ENCODE measurements at places on chromosomes 13 and 19.

DNA sequence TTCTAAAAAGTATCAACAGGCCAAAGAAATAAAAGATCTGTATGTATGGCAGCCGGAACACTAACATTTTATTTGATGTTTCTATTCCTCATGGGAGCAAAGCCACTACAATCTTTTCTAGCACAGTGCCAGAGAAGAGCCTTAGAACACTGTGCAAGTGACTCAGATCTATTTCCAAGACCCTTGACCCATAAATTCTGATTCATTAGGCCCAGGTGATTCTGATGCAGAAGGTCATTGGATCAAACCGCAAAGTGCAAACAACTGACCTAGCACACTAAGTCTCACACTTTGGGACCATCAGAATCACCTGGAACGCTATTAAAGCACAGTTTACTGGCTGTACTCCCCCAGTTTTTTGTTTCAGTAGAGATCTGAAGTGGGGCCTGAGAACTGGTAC, 87.6 kb downstream of the MYCBP2 start:
- no peak for DNase-seq

DNA sequence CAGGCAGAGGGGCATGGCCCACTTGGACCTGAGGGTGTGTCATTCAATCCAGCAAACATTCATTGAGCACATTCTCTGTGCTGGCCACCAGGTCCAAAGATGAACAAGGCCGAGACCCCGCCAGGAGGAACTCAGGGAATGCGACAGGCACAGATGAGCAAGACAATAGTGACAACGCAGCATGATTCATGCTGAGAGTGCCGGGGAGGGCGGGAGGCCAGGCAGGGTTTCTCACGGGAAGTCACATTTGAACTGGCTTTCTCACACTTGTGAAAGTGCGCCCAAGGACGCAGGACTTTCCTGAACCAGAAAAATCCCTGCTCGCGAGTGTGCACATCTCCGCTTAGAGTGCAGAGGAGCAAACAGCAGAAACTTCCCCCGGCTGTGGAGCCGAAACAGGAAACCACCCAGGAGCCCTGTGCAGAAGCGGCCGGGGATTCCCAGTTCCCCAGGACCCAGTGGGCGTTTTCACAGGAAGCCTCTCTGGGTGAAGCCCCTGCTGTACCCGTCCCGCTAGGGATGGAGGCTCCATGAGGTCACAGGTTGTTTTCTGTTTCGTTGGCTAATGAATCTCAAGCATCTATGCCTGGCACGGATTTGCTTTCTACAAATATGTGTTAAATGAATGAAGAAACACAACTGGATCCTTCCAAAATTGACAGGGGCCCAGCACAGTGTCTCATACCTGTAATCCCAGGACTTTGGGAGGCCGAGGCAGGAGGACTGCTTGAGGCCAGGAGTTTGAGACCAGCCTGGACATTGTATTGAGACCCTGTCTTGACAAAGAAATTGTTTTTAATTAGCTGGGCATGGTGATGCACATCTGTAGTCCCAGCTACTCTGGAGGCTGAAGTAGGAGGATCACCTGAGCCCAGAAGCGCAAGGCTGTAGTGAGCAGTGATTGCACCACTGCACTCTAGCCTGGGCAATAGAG, 68.4 kb upstream of the TM9SF2 start:
- no peak for DNase-seq

DNA sequence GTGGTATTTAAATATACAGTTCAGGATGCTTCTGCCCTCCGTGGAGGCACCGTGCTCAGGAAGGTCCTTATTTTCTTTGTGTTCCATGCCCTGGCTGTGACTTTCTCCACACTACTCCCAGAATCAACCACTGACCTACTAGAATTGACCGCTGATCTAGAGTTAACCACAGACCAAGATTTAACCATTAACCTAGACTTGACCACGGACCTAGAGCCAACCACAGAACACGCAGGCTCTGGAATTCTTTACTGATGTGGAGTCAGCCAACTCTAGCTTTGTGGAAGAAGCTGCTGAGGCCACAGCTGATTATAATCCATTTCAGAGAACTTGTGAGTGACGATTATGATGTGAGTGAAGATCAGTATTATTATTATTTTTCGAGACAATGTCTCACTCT, 18.0 kb downstream of the GTF2F2 start:
- no peak for DNase-seq

- no peak for DNase-seq
Measured at GRCh38 chr19:49637821-49638738, 1.9 kb downstream of the RRAS start.

DNA sequence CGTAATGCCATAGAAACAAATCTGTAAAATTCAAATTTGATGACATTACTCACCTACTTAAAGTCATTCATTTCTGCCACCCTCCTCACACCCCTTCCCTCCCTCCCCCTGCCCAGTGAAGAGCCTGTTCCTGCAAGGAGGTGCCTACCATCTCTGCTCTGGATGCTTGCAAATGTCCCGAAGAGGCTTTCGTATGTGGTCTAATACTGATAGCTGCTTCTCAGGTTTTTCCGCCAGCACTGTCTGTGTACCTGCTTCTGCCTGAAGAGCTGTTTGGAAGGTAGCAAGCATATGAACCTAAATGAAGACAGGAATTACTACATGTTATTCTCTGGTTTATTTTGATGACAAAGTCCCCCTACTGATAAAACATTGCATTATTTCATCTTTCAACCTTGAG, 57.1 kb downstream of the GPALPP1 start:
- no peak for DNase-seq

- no peak for DNase-seq
Measured at GRCh38 chr13:38398711-38399493, 49.3 kb downstream of the UFM1 start.

DNA sequence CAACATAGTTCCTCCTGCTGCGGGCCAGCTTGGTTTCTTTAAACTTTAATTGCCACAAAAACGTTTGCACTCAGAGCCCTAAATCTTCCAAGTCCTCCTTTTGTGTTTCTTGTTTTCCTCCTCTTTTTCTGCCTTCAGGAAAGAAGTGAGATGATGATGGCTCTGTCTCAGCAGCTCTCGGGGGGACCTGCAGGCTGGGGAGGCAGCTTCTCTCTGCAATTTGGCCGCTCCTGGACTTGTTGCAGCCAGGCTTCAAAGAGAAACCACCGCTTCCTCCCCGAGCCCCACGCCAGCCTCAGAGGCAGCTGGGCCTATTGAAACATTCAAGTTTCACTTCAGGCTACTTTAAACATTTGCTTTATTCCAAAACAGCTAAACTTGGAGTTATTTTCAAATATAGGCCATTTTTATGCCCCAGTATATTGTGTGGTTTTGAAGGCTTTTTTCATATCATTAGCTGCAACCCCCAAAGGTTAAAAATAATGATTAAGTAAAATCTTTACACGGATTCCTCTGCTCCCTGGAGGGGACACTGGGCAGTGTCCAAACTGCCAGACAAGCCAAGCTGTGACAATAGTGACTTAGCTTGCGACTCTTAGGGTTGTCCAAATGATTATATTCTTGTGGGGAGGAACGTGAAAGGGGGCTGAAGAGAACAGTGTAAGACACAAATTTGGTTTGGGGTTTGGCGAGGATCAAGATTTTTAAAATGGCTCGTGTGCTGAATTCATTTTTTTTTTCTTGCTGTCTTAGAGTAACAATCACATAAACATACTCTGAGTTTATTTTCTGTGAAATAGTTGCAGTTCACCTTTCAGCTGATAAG, 330.8 kb downstream of the DLEU7 start:
- DNase-seq, result no peak

- DNase-seq, result peak; percentile 72
Measured at GRCh38 chr19:11137542-11138384, 17.8 kb downstream of the SPC24 start.

GRCh38 chr13:107843281-107843680, 372.1 kb downstream of the LIG4 start:
- no peak for DNase-seq

DNA sequence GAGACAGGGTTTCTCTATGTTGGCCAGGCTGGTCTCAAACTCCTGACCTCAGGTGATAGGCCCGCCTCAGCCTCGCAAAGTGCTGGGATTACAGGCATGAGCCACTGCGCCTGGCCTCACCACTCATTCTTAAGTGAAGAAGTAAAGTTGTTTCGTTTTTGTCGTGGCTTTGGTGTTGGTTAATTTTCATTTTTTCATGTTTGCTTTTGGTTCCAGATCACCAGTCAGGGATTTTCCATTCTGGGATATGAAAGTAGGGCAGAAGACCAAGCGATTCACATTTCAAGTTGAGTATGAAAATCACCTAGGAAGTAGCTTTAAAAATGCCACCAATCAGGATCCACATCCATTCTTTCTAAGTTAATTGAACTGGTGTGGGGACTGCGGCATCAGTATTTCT, 289.9 kb downstream of the DIAPH3 start:
- no peak for DNase-seq

DNA sequence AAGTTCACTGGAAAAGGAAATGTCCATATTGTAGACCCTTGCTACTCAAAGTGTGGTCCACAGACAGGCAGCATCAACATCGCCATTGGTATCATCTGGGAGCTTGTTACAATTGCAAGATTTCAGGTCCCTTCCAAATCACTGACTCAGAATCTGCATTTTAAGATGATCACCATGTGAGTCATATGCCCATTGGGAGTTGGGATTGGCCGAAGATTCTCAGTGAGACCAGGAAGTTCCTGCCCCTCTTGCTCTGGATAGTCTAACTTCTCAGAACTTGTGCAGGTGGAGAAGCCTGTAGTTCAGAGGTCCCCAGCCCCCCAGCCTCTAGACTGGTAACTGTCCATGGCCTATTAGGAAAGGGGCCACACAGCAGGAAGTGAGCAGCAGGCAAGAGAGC, 48.9 kb upstream of the URAD start:
- DNase-seq, result no peak

DNA sequence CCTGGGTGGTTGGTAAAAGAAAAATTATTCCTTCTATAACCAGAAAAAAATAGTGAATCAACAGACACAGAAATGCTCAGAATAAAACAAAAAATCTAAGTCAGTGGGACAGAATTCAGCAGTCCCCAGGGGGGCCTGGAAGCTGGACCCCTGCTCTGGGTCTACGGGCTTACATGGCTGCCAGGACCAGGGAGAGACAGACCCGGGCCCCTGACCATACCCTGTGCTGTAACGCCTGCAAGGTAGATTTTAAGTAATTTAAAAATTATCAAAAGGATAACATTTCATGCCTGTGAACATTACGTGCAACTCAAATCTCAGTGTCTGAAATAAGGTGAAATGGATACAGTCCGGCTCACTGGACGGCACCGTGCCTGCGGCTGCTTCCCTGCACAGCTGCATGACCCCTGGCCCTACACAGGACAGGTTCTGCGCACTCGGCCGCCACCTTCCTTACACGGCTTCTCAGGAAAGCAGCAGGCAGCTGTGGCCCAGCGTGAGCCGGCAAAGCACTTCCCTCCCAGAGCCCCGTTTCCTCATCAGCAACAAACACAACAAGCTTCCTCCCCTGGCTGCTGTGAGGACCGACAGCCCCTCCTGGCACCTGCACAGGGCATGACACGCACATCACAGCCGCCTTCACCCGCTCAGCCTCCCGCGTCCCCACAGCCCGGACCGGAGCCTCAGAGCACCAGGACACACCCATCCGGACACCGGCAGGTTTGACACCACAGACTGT, 22.2 kb downstream of the RASA3 start:
- no peak for DNase-seq

- DNase-seq, result no peak
Measured at GRCh38 chr13:81738364-81738763, 1397.4 kb upstream of the SPRY2 start.

DNA sequence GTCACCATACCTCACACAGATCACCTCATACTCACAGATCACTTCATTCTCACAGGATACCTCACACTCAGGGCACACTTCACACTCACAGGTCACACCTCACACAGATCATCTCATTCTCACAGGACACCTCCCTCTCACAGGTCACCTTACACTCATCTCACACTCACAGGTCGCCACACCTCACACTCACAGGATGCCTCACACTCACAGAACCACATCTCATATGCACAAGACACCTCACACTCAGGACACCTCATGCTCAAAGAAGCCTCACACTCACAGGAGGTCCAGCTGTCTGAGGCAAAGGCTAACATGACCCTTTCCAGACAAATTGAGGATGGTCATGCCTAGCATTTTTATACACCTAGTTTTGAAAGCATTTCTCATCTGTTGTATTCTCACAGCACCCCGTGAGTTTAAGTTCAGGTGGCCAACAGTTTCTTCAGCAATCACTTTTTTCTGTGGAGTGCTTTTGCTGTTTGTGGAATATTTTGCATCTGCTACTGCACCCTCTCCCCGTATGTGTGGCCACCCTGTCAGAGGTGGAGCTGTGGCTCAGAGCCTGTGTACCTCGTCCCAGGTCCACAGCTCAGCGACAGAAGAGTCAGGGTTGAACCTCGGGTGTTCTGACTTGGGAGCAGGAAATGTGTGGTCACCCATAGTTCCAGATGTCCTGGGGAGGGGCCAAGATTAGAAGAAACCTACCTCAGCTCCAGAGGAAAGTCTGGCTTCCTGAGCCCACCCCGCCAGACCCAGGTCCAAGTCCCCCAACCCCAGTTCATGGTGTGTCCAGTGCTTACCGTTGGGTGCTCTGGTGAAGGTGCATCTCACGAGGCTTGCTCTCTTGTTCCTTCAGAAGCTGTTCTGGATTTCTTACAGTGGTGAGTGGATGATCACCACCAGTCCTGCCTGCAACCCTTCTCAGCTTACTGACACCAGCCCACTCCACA, 7.6 kb downstream of the F7 start:
- no peak for DNase-seq

DNA sequence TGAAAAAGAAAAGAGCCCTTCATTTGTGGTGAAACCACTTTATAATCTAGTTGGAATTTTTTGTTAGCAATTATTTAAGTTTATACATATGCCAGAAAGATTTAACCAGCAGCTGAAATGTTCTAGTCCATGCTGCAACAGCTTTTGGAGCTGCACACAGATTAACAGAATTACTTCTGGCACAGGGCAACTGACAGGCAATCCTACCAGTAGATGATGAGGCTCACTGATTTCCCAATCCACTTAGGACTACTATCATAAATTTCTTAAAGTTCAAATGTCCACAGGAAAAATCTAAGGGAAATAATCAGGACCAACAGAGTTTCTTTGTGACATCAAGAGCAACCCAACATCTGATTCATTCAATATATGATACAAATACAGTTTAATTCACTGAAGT, 78.8 kb downstream of the CRYL1 start:
- DNase-seq, result no peak

DNA sequence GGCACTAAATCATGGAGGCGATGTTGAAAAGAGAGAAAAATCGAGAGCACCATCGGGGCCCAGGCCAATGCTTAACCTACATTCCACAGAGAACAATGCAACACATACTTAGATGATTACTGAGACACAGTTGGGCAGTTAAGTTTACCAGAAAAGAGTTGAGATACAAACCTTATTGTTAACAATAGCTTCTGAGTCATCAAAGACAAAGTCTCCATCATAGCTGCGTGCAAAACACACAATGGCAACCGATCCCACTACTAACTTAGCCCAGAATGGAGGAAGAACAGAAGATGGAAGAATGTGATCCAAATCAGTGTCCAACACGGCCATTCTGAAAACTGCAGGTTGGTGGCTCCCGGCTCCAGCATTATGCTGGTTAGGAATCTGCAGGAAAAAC, 6.2 kb downstream of the TMTC4 start:
- DNase-seq, result no peak

GRCh38 chr19:49937750-49938381, 8.6 kb upstream of the NUP62 start:
- peak; percentile 25 for DNase-seq
